GF-D8 (cell line): ENCODE measurements at places on chromosomes 6 and 20.

DNA sequence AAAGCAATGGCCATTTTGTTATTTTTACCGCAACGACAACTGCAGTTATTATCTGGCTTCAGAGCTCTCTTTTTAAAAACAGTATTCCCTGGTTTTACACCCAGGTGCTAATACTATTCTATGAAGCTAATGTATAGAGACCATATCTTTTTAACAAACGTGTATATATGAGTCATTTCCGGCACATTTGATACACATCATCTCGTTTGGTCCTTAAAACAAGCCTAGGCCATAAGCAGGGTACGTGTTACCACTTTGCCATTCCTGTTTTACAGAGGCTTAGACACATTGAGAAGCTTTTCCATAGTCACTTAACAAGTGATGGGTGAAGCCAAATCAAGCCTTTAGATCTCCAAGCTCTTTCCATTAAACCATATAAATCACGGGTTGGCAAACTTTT lies 5.5 kb downstream of the TRAF3IP2 start:
- DNase-seq: no peak

- DNase-seq: no peak
These were observed 340.1 kb downstream of the BCKDHB start for GRCh38 chr6:80446454-80447045.

GRCh38 chr6:44712353-44713111 lies 325.0 kb downstream of the CDC5L start:
- DNase-seq: no peak

GRCh38 chr20:34022839-34023234 lies 29.1 kb downstream of the RALY start:
- DNase-seq: no peak
